SK-MEL-5 (cell line): ENCODE measurements at places on chromosomes 12 and 14.

GRCh38 chr12:91213-91612 is 24.6 kb downstream of the IQSEC3 start:
- no peak for DNase-seq

DNA sequence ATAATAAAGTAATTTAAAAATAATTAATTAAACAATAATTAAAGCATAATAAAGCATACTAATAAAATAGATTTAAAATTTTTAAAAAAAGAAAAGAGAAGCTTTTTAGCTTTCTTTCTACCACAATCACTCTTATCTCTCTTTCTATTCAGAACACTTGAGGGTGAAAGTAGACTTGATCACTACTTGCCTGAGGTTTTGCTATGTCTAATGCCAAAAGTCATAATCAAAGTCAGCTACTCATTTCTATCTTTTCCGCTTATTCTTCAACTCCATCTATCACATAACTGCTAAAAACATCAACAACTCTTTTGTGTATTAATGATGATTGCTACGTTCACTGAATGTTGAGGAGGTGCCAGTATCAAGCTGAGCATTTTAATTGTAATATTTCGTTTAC is 202.0 kb upstream of the KRR1 start:
- no peak for DNase-seq

- peak; percentile 47 for DNase-seq
Observed at GRCh38 chr14:75283162-75283832, 4.7 kb downstream of the FOS start.

DNA sequence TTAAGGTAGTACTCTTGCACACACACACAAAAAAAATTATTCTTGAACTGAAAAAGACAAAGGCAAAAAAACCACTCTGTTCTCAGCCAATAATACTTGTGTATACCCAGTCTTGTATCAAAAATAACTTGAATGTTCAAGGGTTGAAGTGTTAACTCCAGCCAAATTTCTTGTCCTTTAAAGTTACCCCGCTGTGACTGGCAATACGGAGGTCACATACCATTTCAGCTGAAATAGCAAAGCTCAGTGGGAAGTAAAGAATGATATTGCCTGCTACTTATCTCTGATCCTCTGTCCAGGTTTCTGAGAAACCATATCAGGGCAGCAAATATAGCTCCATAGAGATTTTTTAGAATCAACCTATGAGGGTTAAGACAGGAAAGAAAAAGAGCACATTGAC is 167.4 kb downstream of the C12orf50 start:
- no peak for DNase-seq

DNA sequence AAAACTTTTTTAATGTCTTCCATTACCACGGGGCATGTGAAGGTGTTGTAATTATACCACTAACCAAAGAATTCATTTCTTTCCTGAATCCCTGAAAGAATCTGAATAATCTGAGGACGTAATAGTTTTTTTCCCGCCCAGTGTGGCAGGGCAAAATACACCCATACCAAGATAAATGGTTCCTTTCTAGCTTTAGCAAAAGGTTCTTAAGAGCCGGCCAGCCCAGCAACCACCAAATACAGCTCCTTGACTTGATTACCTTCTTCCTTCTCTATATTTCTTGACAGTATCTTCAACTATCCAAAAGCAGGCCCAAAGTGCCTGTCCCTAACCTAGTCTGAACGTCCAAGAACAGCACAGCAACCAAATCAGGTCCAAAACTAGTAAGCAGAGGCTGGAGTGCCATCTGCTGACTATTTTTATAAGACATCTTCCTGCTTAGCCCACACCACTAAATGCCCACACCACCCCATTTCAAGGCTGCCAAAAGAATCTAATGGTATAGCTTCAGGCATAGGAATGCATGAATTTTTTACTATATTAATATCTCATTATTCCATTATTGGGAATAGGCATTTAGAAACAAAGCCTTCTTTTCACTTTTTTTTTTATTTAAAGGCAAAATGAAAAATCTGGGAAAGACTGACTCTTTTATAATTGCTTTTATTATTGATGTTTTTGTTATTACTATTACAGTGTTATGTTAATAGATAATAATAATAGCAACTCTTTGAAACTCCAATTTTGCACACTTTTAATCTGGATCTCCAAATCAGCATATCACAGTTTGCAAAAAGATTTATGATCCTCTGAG is 524.4 kb downstream of the MED13L start:
- DNase-seq = peak; percentile 79

DNA sequence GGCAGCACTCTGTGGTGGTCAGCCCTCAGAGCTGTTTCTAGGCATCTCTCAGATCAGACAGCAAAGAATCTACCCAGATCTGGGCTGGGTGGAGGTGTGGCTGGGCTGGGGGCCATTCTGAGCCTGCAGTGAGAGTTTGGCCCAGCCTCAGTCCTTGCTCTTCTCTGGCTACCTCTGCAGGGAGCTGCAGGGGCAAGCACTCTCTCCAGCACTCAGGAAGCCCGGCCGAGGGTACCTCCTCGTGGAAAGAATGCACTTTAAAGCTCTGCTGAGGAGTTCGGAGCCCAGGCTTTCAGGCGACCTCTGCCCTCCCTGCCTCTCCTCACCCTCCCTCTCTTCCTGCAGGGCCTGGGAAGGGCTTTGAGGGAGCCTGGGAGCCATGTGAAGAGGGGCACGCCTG is 31.2 kb downstream of the IL31 start:
- no peak for DNase-seq

GRCh38 chr12:95701722-95702418 is 88.7 kb downstream of the NTN4 start:
- DNase-seq = no peak
